D341Med (cell line): ENCODE measurements at places on chromosomes 6 and 20.
A peak's percentile ranks its signal among the peaks of the same experiment; 100 is the strongest.

DNA sequence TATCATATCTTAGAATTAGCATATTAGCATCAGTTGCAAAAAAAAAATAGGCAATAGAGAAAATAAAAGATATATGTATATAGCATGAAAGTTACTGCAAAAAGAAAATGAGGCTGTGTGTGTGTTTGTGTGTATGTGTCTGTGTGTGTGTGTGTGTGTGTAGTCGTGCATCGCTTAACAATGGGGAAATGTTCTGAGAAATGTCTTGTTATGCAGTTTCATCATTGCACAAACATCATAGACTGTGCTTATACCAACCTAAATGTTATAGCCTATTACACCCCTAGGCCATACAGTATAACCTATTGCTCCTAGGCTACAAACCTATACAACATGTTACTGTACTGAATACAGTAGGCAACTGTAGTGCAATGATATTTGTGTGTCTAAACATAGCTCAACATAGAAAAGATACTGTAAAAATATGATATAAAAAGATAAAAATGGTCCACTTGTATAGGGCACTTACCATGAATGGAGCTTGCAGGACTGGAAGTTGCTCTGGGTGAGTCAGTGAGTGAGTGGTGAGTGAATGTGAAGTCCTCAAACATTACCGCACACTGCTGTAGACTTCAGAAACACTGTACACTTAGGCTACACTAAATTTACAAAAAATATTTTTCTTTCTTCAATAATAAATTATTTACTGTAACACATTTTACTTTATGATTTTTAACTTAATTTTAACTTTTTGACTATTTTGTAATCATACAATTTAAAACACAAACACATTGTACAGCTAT is 805.1 kb downstream of the KIF16B start:
- no peak for DNase-seq

DNA sequence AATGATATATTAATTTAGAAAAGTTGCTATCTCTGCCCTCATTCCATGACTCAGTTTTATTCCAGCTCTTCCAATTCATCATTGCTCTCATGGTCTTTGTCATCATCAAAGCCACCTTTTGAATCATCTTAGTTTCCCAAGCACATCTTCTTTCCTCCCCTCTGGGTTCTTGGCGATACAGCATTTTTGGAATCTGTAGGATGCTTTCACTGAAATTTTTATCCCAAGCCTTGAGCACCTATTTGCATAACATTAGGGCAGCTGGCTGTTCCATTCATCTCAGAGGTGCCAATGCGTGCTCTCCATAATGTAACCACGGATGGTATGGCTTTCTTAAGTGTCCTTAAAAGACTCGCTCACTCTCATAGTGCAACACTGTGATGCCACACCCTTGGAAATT is 100.4 kb downstream of the SNX5 start:
- DNase-seq = no peak

- no peak for DNase-seq
Observed at GRCh38 chr6:147366290-147366689, 142.2 kb upstream of the SAMD5 start.

GRCh38 chr6:139635401-139636130 is 261.1 kb upstream of the CITED2 start:
- DNase-seq = no peak

DNA sequence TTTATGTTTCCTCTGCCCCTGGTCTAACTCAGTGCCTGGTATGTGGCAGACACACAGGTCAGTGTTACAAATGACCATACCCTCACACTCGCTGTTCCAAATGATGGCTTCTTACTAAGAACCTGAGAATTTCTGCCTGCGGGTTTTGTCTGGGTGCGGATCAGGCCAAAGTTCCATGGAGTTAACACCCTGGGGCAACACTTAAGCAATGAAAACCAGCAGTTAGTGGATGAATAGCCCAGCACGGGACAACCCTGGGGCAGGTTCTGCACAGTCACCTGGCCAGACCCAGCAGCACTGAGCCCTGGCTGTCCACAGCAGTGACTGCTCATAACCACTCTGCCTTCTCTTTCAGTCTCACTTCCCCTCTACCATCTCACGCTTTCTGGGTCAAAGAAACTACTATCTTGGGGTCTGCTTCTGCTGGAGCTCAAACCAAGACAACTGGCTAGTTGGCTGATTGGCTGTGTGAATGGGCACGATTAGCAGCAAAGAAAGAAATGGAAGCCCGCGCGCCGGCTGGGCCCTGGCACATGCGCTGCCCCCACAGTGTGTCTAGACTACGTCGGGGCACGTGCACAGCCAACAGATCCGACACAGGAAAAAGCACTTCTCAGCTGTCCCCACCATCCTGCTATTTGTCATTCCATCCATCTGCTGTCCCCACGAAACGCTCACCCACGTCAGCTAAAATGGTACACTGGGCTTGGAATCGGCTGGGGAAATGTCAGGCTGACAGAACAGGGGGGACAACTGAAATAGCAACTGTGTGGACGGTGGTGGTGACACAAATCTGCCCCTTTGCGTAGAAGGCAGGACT is 36.6 kb downstream of the MGME1 start:
- no peak for DNase-seq

- peak; percentile 58 for DNase-seq
Observed at GRCh38 chr20:8853805-8854338, 215.0 kb upstream of the PLCB4 start.

GRCh38 chr6:100906325-100906724 is 25.2 kb upstream of the ASCC3 start:
- DNase-seq = no peak

DNA sequence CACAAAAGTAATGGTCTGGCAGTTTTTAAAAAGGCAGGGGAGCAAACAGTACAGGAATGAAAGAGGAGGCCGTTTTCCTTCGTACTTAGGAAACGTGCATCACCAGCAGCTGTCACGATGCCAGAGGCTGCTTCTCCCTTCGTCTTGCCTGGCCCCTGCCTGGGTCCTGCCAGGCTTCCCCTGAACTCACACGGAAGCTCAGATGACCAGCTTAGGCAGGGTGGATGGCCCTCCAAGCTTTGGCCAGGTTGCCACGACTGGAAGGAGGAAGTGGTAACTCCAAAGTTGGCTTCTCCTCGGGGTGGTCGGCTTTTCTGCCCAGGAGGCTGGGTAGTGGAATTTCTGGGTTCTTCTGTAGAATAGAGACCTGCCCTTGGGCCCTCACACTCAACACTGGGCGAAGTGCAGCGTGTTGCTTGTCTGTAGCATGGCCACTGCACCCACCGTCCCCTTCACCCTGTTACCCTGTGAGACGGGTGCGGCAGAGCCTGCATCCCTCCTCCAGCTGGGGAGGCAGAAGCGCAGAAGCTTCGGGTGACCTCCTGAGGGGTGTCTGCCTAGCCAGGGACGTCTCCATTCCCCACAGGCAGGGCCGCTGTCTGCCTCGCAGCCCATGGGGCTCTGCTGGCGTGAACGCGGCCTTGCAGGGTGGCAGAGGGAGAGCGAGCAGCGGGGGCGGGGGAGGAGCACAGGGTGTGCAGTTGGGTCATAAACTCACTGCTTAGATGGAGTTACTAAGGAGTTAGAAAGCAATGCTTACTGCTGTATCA is 18.4 kb upstream of the RBM38 start:
- DNase-seq = no peak

GRCh38 chr20:61896058-61896961 is 169.4 kb downstream of the TAF4 start:
- peak; percentile 90 for DNase-seq
